ENCODE measurements at places on chromosomes 11 and 22.

- DNase-seq: peak; percentile 59
These were observed 57.5 kb downstream of the BTG4 start for GRCh38 chr11:111454561-111455192.

GRCh38 chr11:10317151-10317755 lies 12.4 kb downstream of the ADM start:
- no peak for DNase-seq

- peak; percentile 61 for DNase-seq
These were observed 47.3 kb downstream of the NRXN2 start for GRCh38 chr11:64675450-64676260.

GRCh38 chr11:34348096-34348495 lies 9.7 kb downstream of the ABTB2 start:
- no peak for DNase-seq

DNA sequence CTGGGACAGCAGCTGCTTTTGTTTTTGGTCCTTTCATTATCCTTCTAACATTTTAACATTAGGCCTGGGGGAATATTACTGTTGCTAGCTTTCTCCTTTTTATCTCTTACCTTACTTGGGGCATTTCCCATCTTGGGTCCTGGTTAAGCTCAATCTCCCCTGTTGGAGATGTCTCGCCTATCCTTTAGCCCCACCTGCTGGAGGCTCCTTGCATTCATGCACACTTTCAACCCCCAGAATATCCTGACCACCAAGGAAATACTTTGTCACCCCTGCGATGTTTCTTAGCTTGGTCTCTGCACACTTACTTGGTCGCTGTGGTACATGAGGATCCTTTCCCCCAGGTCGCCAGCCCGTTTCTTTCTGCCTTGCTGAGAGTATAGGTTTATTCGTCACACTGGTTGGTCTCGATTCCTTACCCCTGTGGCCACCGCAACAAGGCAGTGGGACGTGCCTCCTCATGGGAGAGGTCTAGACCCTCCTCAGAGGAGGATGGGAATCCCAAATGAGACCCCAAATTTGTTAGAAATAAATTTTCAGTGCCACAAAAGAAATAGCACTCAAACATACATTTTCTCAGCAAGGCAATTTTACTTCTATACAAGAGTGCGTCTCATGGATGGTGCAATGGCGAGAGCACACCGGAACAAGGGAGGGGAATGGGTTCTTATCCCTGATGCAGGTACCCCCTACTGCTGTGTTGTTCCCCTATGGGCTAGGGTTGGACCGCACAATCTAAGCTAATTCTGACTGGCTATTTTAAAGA lies 5.4 kb upstream of the TXN2 start:
- DNase-seq: no peak

GRCh38 chr22:20632518-20632917 lies 125.1 kb downstream of the MED15 start:
- no peak for DNase-seq

DNA sequence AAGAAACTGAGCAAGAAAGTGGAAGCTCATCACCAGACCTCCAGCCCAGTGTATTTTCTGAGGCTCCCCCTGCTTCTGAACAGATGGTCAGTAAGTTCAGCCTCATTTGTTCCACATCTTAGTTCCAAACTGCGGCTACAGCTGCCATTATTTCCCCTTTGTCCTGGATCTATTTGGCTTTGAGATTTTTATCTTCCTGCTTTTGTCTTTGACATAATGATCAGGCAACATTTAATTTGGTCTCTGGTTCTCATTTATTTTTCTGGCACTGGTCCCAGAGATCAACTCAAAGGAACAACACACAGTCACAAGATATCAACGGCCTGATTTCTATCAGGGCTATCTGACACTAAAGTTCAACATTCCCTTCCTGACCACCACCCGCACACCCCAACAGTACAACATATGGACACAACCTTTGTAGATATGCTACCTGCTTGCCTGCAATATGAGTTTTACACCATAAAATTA lies 137.5 kb downstream of the FAM76B start:
- DNase-seq: no peak

DNA sequence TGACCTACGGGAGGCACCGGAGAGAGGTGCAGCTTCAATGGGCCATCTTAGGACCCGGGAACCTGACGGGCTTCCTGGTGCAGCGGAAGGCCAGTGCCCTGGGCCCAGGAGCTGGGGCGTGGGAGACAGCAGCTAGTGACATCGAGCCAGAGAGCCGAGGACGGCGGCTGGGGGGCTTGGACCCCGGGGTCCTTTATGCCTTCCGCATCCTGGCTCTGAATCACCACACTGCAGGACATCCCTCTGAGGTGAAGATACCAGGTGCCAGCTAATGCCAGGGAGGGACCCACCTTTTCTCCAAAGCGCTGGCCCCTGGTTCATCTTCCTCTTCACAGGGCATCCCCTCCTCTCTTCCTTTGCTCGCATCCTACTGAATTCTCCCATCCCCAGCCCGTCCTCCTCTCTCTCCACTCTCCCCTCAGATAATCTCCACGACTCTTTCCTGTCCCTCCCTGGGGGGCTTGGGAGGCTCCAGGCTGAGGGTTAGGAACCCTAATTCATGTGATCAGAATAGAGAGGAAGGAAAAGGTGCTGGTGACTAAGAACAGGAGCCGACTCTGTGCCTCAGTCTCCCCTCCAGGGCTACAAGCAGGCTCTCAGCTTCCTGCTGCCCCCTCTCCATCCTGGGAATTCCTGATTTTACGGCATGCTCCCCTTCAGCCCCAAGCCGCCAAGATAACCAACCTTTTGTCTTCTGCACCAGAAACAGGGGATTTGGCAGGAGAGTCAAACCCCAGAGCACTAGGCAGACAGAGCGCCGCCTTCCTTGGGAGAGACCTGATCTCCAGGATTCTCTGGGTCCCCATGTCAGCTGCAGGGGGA lies 8.5 kb downstream of the VSIG10L2 start:
- no peak for DNase-seq

GRCh38 chr22:41555325-41555982 lies 5.4 kb upstream of the CSDC2 start:
- no peak for DNase-seq

Data from A549 (cell line).